ENCODE measurements at places on chromosomes 7 and 10. TPM values are rescaled to one million over a fixed set of nuclear protein-coding genes. Genes with fewer than 3 reads are reported as not detected.
A peak's percentile ranks its signal among the peaks of the same experiment; 100 is the strongest.

GPNMB gene
- total RNA-seq, result 49.9 TPM

TBC1D12 gene
- 13.8 TPM for total RNA-seq

TUBB8 gene
- not detected for total RNA-seq

TMEM229A gene
- total RNA-seq, result 51.7 TPM

DNA sequence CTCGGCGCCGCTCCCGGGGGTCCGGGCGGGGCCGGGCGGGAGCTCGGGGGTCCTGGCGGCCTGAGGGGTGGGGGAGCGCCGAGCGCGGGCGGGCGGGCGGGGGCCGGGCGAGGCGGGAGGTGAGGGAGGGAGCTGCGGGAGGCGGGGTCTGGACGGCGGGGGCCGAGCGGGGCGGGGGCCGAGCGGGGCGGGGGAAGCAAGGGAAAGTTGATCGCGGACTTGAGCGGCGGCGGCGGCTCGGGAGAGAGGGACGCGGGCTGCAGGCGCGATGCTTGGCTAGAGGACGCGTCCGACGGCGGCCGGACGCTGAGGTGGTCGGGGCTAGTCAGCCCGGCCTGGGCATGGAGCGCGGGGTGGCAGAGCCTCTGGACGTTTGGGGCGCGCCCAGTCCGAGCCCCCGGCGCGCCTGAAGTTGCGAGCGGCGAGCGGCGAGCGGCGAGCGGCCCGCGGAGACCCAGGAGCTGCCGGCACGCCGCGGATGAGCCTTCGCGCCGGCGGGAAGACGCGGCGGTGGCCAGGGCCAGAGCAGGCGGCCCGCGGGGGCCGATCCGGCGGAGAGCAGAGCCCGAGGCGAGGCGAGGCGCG, at the start of gene CDH23:
Gene CDH23, plus strand, starts transcription at position 210 of the 585 bp plus-strand sequence. CDS start 42,912 bp downstream, outside the sequence.
- peak; percentile 31 for DNase-seq

DNA sequence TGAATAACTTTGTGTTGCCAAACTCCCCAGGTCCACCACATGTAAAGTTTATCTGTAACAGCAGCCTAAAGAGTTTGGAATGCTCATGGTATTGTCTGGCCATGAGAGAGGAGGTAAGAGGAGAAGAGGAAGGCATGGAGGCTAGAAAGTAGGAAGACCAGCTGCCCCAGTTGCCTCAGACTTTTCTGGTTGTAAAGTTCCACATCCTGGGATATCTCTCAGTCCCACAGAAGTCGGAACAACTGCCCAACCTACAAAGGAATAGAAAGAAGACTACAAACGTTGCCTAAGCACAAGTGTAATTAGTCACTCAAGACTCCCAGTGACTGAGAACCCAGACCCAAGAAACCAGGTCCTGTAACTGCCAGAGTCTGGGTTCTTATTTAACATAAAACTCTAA, 47.3 kb downstream of the CREB3L2 start:
- no peak for DNase-seq

DNA sequence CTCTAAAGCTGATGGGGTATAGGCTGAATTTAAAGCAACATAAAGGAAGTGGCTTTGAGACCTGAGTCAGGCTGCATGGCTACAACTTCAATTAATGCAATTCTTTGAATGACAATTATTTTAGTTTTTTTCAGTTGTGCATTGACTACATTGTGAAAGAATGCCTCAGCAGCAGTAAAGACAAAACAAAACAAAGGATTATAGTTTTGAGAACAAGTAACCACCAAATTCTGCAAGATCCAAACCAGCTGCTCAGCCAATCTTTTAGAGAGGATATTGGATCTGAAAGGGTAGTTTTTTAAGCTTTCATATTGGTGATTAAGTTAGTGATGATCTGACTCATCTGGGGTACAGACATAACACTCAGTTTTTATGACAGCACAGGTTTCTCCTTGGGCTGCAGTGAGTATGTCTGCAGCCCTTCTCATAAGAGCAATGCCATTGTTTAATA, 40.6 kb upstream of the ABCA13 start:
- no peak for DNase-seq

DNA sequence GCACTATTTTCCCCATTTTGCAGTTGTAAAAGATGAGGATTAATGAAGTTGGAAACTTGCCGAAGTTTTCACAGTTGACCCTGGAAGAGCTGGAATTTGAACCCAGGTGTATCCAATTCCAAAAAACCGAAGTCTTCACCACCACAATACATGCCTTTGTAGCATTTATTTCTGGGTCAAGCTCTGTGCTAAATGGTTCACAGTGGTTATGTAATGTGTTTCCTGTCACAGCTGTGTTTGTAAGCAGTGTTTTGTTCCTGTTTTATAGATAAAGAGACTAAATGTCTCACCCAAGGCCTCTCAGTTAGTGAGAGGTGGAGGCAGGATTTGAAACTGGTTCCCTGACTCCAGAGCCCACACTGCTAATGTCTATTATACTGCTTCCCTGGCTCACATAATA, 17.6 kb downstream of the SFTPA2 start:
- DNase-seq, result no peak

DNA sequence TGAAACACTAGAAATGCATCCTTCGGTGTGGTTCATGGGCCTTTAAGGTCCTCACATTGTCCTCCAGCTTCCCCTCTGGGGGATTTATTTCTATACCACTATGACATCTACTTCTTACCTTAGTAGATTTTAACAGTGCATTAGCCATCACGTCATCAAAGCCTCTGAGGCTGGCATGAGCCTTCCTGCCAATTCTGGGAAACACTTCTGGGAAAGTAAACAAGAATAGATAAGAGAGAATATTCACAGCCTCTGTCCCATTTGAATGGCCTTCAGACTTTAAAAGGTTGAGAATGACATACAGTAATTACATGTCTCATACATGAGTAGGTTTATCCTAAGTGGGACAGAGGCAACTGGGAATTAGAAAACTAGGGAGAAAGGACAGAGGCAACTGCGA, 89.7 kb downstream of the AMPH start:
- no peak for DNase-seq

GRCh38 chr10:123408660-123409059, 254.5 kb downstream of the BUB3 start:
- no peak for DNase-seq

DNA sequence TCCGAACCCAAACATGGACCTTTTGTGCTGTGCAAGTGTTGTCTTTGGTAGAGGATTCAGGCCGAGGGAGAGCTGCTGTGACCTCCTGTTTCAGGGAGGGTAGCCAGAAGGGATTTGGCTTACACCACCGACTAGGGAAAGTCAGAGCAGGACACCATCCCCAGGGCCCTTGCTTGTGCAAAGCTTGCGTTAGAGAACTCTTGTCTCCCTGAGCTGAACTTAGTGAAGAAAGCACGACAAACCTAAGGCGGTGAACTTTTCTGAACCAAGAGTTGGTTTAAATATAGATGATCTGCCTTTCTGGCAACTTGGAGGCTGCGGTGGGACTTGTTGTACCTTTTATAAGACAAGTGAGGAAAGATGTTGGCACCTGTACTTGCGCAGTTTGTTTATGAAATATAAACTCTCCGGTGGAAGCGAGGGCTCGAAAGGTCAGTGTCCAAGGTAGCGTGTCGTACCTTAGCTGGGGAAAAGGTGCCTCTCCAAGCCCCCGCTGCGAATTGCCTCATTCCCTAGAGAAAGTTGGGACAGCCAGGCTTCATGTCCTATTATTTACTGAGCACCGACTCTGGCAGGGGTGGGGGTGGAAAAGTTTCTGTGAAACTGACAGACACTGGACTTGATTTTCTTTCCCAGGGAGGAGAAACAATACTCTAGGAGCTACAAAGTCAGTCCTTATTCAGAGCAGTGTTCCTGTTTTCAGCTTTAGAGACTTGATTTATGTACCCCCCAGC, 31.6 kb downstream of the WBP1L start:
- peak; percentile 83 for DNase-seq

DNA sequence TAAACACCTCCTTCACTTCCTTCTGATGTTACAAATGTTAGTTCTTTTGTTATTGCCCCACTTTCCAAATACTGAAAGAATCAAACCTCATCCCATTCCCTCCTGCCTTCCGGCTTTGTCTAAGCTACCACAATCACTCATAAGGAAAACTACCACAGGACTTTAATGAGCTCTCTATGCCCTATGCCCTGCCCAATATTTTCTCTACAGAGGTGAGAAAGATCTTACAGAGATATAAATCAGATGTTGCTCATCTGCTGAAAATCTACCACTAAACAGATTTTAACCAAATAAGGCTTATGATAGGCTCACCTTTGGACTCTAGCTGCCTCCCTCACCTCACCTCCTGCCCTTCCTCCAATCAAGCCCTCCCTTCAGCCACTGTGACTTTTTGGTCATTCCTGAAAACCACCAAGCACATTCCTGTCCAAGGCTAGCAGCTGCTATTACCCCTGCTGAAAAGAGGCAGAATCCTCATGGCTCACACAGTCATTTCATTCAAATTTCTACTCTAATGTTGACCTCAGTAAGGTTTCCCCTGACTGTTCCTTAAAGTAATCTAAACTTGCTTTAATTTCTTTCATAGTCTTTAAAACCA, 7.7 kb downstream of the ZNF33B start:
- DNase-seq, result no peak

- no peak for DNase-seq
Measured at GRCh38 chr10:11178606-11179515, 161.2 kb downstream of the CELF2 start.

DNA sequence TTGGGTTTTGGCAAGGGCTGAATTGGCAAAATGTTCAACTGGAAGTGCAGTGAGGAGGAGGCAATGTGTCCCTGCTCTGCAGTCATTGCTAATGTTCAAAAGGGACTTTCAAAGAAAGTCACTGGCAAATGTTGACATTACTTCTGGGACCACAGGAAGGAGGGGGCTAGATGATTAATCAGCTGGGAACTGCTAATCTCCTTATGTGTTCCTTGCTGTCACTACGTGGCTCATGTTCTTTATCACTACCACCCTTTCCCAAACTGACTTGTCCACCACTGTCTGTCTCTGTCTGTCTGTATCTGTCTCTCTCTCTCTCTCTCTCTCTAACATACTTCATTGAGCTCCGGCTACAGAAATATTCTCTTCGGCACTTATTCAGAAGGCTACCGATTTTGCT, 86.9 kb upstream of the MTPN start:
- no peak for DNase-seq

- DNase-seq, result peak; percentile 56
Measured at GRCh38 chr10:80444646-80445319, 9.3 kb upstream of the TSPAN14 start.

DNA sequence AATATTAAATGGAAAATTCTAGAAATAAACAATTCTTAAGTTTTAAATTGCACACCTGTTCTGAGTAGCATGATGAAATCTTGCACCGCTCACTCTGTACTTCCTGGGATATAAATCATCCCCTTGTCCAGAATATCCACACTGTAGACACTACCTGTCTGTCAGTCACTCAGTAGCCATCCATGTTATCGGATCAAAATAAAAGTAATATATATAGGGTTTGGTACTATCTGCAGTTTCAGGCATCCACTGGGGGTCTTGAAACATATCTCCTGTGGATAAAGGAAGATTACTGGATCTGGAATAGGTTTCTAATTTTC, 6.8 kb downstream of the TECTB start:
- DNase-seq, result no peak

DNA sequence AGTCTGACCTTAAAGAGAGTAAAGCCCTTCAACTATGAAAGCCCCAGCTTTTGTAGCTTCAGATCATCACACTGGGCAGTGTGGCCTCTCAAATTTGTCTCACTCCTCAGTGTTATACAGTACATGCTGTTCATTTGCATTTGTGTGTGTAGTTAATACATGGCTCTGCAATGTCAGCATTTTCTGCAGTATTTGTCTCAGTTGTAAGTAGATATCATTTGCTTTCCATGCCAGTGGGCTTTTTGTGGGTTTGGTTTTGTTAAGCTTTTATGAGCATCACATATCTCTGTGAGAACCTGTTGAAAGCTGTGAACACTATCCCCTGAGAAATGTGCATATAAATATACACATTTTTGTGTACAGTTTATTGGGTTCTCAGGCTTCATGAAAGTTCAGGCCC, 57.0 kb downstream of the ZNF277 start:
- no peak for DNase-seq

GRCh38 chr7:91569728-91570457, 305.7 kb downstream of the FZD1 start:
- peak; percentile 38 for DNase-seq

- DNase-seq, result no peak
Measured at GRCh38 chr7:132609906-132610520, 33.7 kb upstream of the PLXNA4 start.
